ENCODE measurements at places on chromosomes 3 and 15. TPM values are rescaled to one million over a fixed set of nuclear protein-coding genes. Genes with fewer than 3 reads are reported as not detected.

PSMD2 gene
- 1,347 TPM for total RNA-seq

KBTBD13 gene
- total RNA-seq, result not detected

GPR149 gene
- total RNA-seq, result not detected

TM6SF1 gene
- total RNA-seq, result 0.85 TPM

NLGN1 gene
- total RNA-seq, result 6.1 TPM

ASB14 gene
- not detected for total RNA-seq

SV2B gene
- total RNA-seq, result not detected

PODXL2 gene
- total RNA-seq, result 2.5 TPM

SPATA12 gene
- not detected for total RNA-seq

GHSR gene
- not detected for total RNA-seq

PPCDC gene
- 9.0 TPM for total RNA-seq

ACAD9 gene
- 31.9 TPM for total RNA-seq

THRB gene
- 1.4 TPM for total RNA-seq

HYKK gene
- 2.9 TPM for total RNA-seq

IGSF10 gene
- total RNA-seq, result under 0.01 TPM

GPR62 gene
- total RNA-seq, result not detected

EMC7 gene
- total RNA-seq, result 102 TPM

CHRM5 gene
- not detected for total RNA-seq

HDC gene
- not detected for total RNA-seq

DLL4 gene
- 0.28 TPM for total RNA-seq

LPCAT4 gene
- 10.0 TPM for total RNA-seq

SAMMSON gene
- 0.28 TPM for total RNA-seq

SCAANT1 gene
- not detected for total RNA-seq

GOLGA8T gene
- 0.28 TPM for total RNA-seq

PLA2G4B gene
- 0.38 TPM for total RNA-seq

SLC51A gene
- not detected for total RNA-seq

C3orf20 gene
- total RNA-seq, result under 0.01 TPM

GOLGA8N gene
- 1.3 TPM for total RNA-seq

EPHB3 gene
- total RNA-seq, result 3.1 TPM

RLBP1 gene
- not detected for total RNA-seq

AADACL2 gene
- total RNA-seq, result not detected

SLC6A20 gene
- not detected for total RNA-seq

PTH1R gene
- total RNA-seq, result 0.38 TPM

NEK4 gene
- 17.8 TPM for total RNA-seq

All from regular cardiac myocyte (primary cell).